ENCODE measurements at places on chromosomes 3 and 15.

- DNase-seq, result no peak
Observed at GRCh38 chr3:42803414-42804105, 730 bp downstream of the HIGD1A start.

- DNase-seq, result no peak
Observed at GRCh38 chr3:5616873-5617272, 429.4 kb downstream of the EDEM1 start.

GRCh38 chr3:194750491-194750828, 64.8 kb downstream of the FAM43A start:
- DNase-seq, result no peak

DNA sequence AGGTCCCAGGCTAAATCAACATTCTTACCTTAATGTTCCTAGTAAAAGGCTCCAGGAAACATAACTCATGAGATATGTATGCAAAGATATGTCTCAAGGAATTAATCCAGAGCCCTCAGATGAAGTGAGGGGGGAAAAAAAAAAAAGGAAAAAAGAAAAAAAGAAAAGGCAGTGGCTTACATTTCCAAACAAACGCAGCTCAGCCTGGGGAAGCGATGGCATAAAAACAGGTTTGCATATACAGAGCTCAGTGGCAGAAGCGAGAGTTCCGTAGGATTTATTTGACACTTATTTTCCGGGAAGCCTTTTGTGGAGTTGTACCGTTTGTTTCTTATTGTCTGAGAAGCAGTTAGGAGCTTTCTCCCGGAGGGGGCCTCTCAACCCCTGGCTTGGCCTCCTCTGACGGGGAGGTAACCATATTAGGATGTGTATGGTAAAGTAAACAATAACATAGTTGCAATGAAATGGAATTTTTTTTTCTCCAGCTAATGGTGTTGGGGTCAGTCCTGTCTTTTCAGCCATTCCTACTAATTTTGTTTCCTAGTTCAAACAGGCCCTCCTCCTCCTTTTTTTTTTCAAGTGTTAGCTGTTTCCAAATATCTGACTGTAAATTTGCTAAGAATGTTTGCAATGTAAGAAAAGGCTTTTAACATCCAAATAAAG, 338.6 kb downstream of the FOXP1 start:
- DNase-seq, result no peak

DNA sequence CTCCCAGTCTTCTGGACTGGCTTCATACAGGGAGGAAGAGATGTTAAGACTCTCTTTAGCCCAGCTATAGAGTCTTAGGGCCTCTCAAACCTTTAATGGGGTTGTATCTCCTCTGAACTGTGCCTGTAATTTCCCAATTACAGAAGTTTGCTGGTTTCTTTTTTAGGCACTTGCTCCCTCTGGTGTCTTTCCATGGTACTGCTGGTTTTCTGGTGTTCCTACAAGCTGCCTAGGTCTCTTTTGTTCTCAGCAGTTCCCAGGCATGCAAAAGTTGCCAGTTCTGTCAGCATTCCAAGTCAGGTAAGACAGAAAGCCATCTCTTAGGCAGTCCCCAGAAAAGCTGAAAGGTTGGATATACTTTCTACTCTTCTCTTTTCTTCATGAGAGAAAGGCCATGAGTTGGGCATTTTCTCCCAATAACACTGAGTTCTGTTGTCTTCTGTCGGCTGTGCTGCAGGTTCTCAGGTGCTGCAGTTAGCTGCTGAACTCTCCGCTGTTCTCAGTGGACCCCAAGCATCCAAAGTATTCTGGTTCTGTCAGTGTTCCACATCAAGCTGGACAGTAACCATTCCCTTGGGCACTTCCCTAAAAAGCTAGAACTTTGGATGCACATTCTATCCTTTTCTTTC, 54.4 kb upstream of the EHHADH start:
- DNase-seq, result no peak

- DNase-seq, result no peak
Observed at GRCh38 chr3:21893242-21893641, 142.2 kb upstream of the ZNF385D start.

DNA sequence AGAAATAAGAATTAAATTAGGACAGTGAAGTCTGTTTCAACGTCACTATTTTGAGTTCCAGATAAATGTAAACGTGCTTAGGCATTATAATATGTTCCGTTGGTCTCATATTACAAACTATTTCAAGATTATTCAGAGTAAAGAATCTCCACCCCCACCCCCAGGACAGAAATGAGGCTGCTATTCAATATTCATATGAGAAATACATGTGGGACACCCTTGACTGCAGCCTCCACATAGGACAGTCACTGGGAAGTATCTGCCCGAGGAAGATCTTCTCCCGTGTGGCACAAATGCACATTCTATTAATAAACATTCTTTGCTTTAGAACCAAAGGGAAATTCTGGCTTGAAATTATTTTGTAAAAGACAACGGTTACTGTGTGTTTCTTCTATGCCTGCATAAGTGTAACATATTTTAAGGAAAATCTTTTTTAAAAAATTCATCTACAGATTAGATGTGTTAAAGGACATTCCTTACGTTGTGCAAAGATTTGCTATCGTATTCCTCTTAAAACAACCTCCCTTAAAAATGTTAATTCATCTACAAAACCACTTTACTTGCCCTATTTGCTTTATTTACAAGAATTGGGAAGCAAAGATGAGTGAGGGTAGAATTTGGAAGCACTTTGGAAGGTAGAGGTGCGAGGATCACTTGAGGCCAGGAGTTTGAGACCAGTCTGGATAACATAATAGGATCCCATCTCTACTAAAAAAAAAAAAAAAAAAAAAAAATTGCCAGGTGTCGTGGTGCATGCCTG, 148.3 kb upstream of the SOX14 start:
- no peak for DNase-seq

GRCh38 chr15:90962021-90962420, 7.3 kb downstream of the RCCD1 start:
- no peak for DNase-seq

GRCh38 chr3:16058521-16058920, 116.0 kb upstream of the GALNT15 start:
- no peak for DNase-seq

GRCh38 chr3:18891641-18892040, 256.7 kb upstream of the KCNH8 start:
- no peak for DNase-seq

DNA sequence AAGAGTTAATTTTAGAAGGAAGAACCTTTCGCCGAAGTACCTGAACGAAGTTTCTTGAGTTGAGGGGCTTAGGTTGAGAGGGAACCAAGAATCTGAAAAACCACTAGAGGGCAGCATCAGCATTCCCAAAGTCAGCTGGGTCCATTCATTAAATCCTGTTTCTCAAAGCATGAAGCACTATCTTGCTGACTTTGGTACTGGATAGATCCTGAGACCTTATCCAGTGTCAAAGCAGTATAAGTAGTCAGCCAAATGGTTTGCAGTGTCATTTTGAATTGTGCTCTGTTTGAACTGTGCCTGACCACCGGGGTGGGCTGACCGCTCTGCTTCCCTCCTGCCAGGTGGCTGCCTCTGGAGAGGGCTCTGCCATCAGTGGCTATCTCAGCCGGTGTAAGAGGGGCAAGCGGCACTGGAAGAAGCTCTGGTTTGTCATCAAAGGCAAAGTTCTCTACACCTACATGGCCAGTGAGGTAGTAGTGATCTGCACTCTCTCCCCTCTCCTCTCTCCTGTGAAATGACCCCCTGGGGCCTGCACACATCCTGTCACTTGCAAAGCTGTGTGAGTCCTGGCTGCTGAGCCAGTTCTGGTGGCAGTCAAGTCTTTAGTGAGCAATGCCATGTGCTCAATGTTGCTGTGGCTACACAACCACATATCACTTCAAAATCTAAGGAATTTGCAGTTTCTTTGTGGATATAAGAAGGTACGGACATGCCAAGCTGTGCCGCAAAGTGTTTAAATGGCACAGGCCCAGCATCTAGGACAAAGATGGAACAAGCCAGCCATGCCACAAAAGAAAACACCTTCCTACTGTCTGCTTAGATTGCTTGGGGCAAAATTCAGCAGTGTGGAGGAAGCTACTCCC, 21.4 kb upstream of the NR2C2 start:
- no peak for DNase-seq

GRCh38 chr3:62873761-62874710, 1.2 kb downstream of the CADPS start:
- DNase-seq, result no peak

DNA sequence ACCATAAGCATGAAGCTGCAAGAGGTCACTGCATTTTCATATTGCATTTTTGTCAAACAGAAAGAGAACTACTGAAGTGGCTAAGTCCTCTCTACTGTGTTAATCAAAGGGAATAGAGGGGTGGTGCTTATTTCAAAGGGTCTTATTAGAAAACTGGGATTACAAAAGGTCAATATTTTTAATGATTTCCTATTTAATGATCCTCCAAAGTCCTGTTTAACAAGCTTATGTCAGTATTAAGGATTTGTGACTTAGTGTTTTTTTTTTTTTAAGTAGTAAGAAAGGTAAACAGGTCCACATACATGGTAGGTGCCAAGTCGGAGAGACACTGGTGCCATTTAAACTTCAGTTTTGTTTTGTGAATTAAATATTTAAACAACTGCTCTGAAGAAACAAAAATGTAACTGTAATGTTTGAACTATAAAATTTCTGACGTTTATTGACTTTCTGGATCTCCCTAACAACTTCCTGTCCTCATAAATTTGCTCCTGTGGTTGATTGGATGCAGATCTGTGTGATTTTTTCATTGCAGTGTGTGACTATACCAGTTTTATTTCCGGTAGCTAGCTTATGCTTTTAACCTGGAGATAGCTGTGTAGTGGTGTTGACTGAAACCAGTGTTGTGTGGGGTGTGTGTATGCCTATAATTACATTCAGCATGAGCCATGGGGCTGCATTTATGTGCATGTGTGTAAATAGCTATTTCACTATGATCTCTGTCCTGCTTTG, 8.6 kb upstream of the CACNA1D start:
- no peak for DNase-seq

DNA sequence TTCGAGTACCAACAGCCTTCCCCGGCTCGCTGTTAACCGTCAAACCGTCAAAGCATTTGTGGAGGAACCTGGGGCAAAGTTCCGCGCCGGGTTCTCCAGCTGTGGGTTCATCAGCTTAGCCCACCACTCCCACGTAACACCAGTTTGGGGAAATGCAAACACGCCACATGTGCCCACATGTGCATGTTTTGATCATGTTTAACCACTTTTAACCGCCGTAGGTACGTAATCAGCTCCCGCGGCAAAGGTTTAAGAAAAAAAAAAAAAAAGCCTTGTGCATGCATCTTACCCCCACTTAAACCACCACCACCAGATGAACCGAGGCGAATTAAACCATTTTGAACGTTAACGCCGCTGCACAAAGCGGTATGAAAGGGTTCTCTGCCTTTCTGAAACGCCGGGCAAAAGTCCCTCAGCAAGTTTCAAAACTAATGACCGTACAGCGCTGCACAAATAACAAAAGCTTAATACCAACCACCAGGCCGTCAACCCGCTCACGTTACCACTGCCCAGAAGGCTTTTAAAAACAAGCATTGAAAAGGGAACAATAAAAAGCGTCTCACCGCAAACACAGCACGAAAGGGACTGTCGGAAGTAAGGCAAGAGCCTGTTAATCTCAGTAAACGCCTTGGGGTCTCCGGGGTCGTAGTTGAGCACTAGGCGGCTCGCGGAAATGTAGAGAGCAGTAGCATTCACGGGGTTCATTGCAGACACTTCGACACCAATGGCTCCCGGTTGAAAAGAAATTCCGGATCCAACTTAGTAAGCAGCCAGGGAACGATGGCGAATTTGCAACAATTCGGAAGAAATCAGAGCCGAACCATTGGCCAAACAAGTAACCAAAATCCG, 1.5 kb downstream of the MSL2 start:
- DNase-seq, result peak; percentile 45

GRCh38 chr3:46301122-46301835, 52.6 kb upstream of the CCR2 start:
- no peak for DNase-seq

GRCh38 chr15:77201665-77202064, 130.8 kb upstream of the TSPAN3 start:
- DNase-seq, result no peak

- no peak for DNase-seq
Observed at GRCh38 chr3:195077611-195078540, 193.1 kb downstream of the XXYLT1 start.

- no peak for DNase-seq
Observed at GRCh38 chr3:108509871-108510270, 525 bp downstream of the MYH15 start.

- no peak for DNase-seq
Observed at GRCh38 chr3:141399200-141399599, 30.9 kb downstream of the ZBTB38 start.

DNA sequence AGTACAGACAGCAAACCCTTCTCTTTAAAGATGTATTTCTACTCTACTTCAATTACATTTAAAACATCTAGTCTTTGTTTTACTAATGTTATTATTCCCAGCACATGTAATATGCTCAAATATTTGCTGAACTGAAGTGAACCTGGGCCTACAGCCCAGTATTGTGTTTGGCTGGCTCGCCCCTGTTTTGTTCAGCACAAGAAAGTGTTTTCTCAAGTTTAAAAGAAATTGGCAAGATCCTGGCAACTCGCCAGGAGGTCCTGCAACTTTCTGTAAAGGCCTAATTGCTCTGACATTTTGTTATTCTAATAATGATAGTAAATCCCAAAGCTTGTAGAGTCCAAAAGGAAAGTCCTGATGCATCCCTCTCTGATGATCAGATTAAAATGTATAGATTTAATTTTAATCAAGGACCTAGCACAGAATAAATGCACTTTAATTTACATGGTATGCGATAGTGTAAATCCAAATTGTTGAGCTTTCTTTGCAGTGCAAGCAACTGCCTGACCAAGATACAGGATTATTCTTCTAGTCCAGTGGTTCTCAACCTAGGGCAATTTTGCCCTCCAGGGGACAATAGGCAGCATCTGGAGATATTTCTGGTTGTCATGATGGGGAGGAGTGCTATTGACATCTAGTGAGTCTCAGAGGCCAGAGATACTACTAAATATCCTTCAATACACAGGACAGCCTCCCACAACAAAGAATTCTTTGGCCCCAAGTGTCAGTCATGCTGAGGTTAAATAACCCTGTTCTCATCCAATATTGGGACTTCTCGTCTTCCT, 35.7 kb upstream of the TMOD3 start:
- DNase-seq, result no peak

GRCh38 chr3:12831301-12831866, 10.0 kb downstream of the RPL32 start:
- no peak for DNase-seq

DNA sequence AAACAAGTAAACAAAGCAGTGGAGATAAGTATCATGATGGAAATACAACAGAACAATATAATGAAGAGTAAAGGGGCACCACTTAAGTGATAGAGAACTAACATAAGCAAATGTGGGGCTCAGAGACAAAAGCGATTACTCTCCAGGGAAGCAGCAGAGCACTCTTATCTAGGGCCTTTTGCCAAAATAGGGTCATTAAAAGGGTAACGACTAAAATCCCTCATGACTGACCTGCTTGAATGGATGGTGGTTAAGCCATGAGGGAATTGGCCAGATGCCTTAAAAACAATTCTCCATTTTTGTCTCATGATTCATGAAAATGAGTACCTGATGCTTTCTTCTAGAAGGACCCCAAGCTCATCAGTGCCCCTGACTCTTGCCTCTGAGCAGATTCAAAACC, 3.2 kb upstream of the SLC7A14 start:
- no peak for DNase-seq

GRCh38 chr15:62306851-62307504, 141.9 kb upstream of the C2CD4B start:
- no peak for DNase-seq

- DNase-seq, result no peak
Observed at GRCh38 chr3:46272028-46272451, 29.8 kb downstream of the CCR3 start.

GRCh38 chr15:73318463-73319351, 50.1 kb downstream of the HCN4 start:
- DNase-seq, result no peak

All from activated effector memory CD4-positive, alpha-beta T cell treated with Interleukin-2 at 50 U/mL for 16 hours (primary cell).